ENCODE measurements at places on chromosomes 6 and 20. TPM values are rescaled to one million over a fixed set of nuclear protein-coding genes. Genes with fewer than 3 reads are reported as not detected.

The OR14J1 gene
- not detected for total RNA-seq

DNA sequence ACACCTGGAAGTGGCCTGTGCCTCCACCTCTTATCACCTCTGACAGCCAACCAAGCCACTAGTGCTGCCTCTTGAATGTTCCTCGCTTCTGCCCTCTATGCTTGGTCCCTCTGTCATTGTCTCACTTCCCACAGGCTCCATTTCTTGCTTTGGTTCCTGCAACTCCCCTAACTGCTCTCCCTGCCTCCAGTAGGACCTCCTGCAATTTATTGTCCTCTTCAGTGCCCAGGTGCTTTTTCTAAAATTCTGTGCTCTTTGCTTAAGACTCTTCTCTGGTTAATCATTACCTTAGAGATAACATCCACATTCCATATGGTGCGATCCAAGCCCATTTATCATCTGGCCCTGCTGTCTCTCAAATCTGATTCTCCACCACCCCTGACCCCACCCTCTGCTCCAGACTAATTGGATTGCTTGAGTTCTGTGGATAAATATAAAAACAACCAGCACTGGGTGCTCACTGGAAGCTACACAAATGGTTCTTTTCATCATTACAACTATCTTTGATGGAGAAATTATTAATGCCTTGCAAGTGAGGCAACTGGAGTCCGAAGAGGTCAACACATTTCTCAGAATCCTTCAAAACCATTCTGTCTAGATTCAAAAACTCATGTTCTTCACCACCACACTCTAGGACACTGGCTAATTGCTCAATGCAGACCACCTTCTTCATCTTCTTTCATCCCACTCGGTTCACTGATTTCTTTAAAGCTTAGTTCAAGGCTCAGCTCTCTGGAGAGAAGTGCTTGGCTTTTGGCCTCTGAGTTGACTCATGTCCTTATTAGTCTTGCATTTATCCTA lies 47.2 kb downstream of the FOXA2 start:
- peaks cover 17% of the 10 kb centered on the region for H3K4me1 ChIP-seq
- no peaks in the 10 kb centered on the region for H3K27me3 ChIP-seq
- H3K36me3 ChIP-seq, result no peaks in the 10 kb centered on the region
- H3K27ac ChIP-seq, result peak overlapping the region; percentile 19
- no peak overlapping the region for H3K4me3 ChIP-seq

The REM1 gene
- not detected for total RNA-seq

The CST2 gene
- not detected for total RNA-seq

DNA sequence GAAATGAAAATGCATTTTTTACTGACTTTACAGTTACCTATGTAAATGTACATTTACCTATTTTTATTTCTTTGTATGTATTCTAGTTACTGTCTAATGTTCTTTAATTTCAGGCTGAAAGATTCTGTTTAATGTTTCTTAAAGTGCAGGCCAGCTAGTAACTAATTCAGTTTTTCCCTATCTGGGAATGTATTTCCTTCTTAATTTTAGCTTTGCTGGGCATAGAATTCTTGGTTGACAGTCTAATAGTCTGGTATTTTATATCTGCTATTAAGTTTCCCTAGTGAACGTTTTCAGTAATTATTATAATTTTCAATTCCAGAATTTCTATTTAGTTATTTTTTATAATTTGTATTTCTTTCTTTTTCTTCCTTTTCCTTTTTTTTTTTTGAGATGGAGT lies 186.0 kb upstream of the NOX3 start:
- DNase-seq, result no peak
- peaks cover 2% of the 10 kb centered on the region for H3K4me1 ChIP-seq
- H3K27me3 ChIP-seq, result no peaks in the 10 kb centered on the region

DNA sequence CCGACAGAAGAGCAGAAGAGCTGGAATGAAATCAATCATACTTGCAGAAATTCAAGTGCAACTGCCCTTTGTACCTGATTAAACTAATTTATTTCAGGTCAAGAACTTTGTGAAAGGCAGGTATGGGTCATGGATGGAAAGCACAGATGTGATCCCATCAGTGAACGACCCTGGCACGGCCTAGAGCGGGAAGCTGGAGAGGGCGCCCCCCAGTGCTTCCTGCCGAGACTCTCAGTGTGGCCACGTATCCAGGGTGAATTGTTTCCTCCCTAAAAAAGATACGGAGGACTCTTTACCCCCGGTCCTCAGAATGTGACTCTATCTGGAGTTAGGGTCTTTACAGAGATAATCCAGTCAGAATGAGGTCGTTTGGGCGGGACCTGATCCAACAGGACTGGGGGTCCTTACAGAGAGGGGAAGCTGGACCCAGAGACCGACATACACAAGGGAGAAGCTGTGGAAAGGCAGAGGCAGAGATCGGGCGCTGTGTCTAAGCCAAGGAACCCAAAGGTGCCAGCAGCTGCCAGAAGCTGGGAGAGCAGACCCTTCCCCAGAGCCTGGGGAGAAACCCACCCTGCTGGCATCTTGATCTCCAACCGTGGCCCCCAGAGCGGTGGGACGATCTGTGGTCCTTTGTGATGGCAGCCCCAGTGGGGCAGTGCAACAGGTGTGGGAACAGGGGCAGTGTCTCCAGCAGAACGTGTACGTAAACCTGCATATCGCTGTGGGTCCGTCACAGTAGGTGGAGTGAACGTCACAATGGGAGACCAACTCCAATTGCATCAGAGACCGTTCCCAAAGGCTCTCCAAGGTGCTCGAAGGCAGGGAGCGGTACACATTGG lies 91.9 kb downstream of the TAF4 start:
- no peak overlapping the region for H3K4me3 ChIP-seq
- H3K4me1 ChIP-seq, result peaks cover 6% of the 10 kb centered on the region
- peaks cover 20% of the 10 kb centered on the region for H3K36me3 ChIP-seq
- no peak for DNase-seq

Measured in progenitor cell of endocrine pancreas (in vitro differentiated cells).